ENCODE measurements at places on chromosomes 3 and 15.

DNA sequence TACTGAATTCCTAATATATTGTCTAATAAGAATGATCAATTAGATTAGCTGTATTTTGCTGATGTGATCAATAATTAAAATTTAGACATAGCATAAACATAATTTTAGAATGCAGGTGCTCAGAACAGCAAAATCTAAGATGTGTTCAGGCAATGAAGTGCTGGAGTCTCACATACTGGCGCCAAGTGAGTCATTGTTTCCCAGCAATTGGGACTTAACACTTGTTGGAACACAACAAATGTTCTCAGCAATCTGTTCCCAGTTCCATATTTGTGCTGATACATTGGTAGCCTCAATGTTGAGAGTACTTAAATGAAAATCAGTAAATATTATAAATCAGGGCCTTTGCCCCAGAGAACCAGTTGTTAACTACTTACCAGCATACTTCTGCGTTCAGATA is 619.0 kb downstream of the ROBO1 start:
- DNase-seq, result peak; percentile 53
- no peak overlapping the region for H3K4me3 ChIP-seq
- H3K27ac ChIP-seq, result no peak overlapping the region
- H3K27me3 ChIP-seq, result no peaks in the 10 kb centered on the region
- H3K4me1 ChIP-seq, result no peaks in the 10 kb centered on the region

DNA sequence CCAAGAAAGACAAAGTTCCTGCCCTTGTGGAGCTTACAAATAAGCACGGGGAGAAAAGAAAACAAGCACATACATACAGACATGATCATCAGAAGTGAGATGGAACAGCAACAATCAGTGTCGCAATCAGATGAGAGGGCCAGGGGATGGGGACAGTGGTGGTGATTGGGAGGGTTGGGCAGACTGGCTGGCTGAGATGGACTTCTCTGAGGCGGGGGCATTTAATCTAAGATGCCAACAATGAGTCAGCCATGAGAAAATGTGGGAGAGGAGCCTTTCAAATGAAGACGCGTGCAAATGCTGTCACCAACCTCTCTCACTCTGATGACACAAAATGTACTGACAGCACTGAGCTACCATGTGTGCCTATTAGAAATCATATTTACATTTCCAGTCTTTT is 81.4 kb downstream of the NCEH1 start:
- no peaks in the 10 kb centered on the region for H3K36me3 ChIP-seq
- no peak for DNase-seq
- H3K27ac ChIP-seq, result no peak overlapping the region
- H3K27me3 ChIP-seq, result no peaks in the 10 kb centered on the region
- H3K4me1 ChIP-seq, result no peaks in the 10 kb centered on the region

DNA sequence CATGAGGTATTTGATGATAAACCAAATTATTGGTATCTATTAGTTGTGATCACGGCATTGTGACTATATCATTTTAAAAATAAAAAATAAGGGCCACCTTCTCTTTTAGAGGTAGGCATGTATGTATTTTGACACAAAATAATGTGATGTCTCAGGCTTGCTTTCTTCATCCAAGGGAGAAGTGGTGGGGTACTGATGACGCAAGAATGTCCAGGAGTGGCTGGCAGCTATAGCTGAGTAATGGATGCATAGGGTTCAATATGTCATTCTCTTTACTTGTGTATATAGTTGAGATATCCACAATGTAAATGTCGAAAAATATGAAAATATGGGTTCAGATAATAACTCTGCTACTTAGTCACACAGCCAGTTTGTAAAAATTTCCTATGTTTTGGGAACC is 46.8 kb upstream of the NSMCE3 start:
- H3K36me3 ChIP-seq, result no peaks in the 10 kb centered on the region
- no peaks in the 10 kb centered on the region for H3K4me1 ChIP-seq
- H3K27ac ChIP-seq, result no peak overlapping the region
- no peaks in the 10 kb centered on the region for H3K27me3 ChIP-seq

DNA sequence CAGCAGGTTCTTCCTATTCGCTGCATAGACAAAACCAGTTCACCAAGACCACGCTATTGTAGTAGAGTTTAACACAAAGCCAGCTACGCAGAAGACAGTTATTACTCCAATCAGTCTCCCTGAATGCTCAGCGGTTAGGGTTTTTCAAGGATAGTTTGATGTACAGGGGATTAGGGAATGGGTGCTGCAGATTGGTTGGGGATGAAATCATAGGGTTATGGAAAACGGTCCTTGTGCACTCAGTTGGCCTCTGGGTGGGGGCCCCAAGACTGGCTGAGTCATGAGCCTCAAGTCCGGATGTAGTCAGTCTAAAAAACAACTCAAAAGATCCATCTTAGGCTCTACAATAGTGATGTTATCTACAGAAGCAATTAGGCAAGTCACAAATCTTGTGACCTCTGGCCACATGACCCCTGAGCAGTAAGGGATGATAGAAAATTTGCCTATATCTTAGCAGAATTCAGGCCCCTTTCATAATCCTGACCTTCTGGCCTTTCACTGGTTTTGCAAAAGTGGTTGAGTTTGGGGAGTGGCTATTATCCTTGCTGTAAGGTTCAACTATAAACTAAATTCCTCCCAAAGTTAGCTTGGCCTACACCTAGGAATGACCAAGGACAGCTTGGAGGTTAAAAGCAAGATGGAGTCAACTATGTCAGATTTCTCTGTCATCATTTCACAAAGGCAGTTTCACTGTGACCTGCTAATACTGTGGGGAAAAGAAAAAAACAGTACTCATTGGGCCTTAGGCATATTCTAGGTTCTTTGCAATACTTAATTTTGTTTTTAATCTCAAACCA is 57.7 kb downstream of the LIPC start:
- no peaks in the 10 kb centered on the region for H3K36me3 ChIP-seq
- H3K27me3 ChIP-seq, result no peaks in the 10 kb centered on the region

GRCh38 chr15:31365655-31366127 is 39.1 kb downstream of the KLF13 start:
- H3K4me3 ChIP-seq, result no peak overlapping the region
- peaks cover 3% of the 10 kb centered on the region for H3K36me3 ChIP-seq
- H3K27ac ChIP-seq, result no peak overlapping the region
- no peaks in the 10 kb centered on the region for H3K27me3 ChIP-seq

- H3K36me3 ChIP-seq, result no peaks in the 10 kb centered on the region
- peaks cover 19% of the 10 kb centered on the region for H3K4me1 ChIP-seq
- H3K27me3 ChIP-seq, result no peaks in the 10 kb centered on the region
- DNase-seq, result peak; percentile 98
- H3K4me3 ChIP-seq, result no peak overlapping the region
- peak overlapping the region; percentile 90 for H3K27ac ChIP-seq
These were observed 39.1 kb downstream of the SLC9A9 start for GRCh38 chr3:143809121-143809621.

GRCh38 chr3:142315083-142315482 is 89.7 kb upstream of the GK5 start:
- no peaks in the 10 kb centered on the region for H3K27me3 ChIP-seq
- DNase-seq, result no peak
- H3K27ac ChIP-seq, result no peak overlapping the region
- H3K4me1 ChIP-seq, result no peaks in the 10 kb centered on the region
- H3K36me3 ChIP-seq, result peaks cover 18% of the 10 kb centered on the region

DNA sequence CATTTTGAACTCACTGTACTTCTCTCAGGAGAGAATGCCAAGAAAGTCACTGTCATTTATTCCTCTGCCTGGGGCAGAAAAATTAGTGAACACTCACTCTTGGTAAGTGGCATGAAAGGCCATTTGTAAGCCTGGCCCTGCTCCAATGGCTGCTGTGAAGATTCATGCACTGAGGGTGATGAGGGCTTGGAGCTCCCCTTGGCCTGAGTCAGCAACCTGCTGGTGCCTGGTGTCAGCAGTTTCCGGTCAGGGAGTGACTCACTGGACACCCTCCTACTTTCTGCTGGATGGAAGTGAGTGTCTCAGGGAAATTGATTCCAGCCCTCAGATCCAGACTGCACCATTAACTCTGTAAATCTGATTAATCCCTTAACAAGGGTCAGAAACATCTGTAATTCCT is 37.6 kb downstream of the TRA2B start:
- H3K4me1 ChIP-seq, result no peaks in the 10 kb centered on the region
- peak; percentile 12 for DNase-seq
- no peaks in the 10 kb centered on the region for H3K27me3 ChIP-seq
- no peak overlapping the region for H3K4me3 ChIP-seq
- no peaks in the 10 kb centered on the region for H3K36me3 ChIP-seq

- H3K27ac ChIP-seq, result no peak overlapping the region
- peak; percentile 1 for DNase-seq
- no peaks in the 10 kb centered on the region for H3K27me3 ChIP-seq
- no peak overlapping the region for H3K4me3 ChIP-seq
- no peaks in the 10 kb centered on the region for H3K36me3 ChIP-seq
- no peaks in the 10 kb centered on the region for H3K4me1 ChIP-seq
These were observed 127.0 kb downstream of the PLOD2 start for GRCh38 chr3:146033950-146034349.

GRCh38 chr15:63212050-63213004 is 22.9 kb downstream of the RAB8B start:
- H3K36me3 ChIP-seq, result no peaks in the 10 kb centered on the region
- H3K27ac ChIP-seq, result peak overlapping the region; percentile 71
- H3K27me3 ChIP-seq, result no peaks in the 10 kb centered on the region
- H3K4me3 ChIP-seq, result no peak overlapping the region
- H3K4me1 ChIP-seq, result peaks cover 2% of the 10 kb centered on the region
- DNase-seq, result peak; percentile 93

Measured in muscle of leg (tissue), 16 donors.